ENCODE measurements at places on chromosomes 2 and 18. TPM values are rescaled to one million over a fixed set of nuclear protein-coding genes. Genes with fewer than 3 reads are reported as not detected.

DNA sequence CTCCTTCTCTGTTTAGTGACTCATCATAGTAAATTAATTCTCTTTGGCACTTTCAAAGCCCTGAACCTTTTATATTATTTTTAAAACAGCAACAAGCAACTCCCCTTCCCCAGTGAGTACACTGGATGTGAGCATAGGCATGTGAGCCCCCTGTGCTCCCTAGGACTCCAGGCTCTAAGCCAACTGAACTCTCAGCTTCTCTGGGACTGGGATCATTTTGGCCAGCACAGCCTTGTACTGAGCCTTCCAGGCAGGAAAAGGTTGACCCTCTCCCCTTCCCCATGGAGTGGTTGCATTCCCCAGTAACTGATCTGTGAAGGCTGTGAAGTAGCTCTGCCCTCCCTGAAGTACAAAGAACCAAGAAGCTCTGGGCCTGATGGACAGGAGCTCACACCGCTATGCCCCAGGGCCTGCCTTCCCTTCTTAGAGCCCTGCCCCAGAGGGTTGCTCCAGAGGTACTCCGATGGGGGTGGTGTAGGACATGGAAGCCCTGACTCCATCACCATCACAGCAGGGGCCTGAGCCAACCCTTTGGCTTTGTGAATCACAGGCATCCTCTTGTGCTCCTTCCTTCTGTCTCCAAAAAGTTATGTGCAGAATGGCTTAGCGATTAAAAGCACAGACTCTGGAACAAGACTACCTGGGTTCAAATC is 57.8 kb downstream of the ADD2 start:
- DNase-seq = no peak

Gene RBBP8
- 27.4 TPM for total RNA-seq

Gene EFR3B
- total RNA-seq = 4.3 TPM

- no peak for DNase-seq
These were observed 68.7 kb upstream of the CABLES1 start for GRCh38 chr18:23066504-23067039.

Gene STAT4
- total RNA-seq = 3.9 TPM

GRCh38 chr2:82636402-82637020 is 1822.6 kb downstream of the SUCLG1 start:
- no peak for DNase-seq
